Esophagus mucosa (tissue), 1 donor: ENCODE measurements at places on chromosomes 4 and X. TPM values are rescaled to one million over a fixed set of nuclear protein-coding genes. Genes with fewer than 3 reads are reported as not detected.

The FRAS1 gene
- total RNA-seq: 2.6 TPM

DNA sequence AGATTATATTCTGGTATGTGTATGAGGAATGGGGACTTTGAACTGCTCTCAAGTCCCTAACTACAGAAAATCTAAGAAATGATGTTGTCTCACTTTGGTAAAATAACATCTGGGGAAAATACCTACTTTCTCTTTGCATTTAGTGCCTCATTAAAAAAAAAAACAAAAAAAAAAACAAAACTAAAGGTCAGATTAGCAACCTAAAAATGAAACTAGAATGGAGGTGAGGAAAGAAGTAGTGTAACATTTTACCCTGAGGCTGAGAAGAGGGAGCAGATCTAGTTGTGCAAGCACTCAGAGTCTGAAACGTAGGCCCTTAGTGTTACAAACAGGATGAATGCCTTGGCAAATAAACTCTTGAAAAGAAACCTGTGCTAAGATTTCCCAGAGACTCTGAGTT, 56.0 kb downstream of the VGLL1 start:
- no peak for ATAC-seq

- no peak for ATAC-seq
Measured at GRCh38 chr4:38509551-38509950, 154.4 kb upstream of the KLF3 start.

The DCAF12L2 gene
- total RNA-seq: not detected

- ATAC-seq: no peak
Measured at GRCh38 chr4:137181293-137181899, 350.9 kb downstream of the PCDH18 start.

DNA sequence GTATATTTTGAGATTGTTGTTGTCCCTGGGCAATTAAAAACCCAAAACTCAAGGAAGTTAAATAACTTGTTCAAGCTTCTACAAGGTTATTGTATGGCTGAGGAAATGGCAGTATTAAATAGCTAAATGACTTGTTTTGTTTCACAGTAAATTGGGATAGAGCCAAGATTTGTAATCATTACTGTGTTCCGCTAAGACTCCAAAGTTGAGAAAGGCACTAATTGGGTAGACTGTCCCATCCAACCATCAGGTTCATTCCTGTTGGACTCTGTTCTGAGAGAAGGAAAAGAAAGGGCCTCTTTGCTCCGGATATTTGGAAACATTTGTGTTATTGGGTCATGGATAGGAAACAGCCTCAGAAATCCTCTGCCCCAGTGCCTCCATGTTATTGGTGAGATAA, 82.2 kb downstream of the DCLK2 start:
- no peak for ATAC-seq
